Esophagus squamous epithelium (tissue), 5 donors: ENCODE measurements at places on chromosomes 13 and 19. TPM values are rescaled to one million over a fixed set of nuclear protein-coding genes. Genes with fewer than 3 reads are reported as not detected.

- no peak for DNase-seq
These were observed 8.2 kb downstream of the RASGRP4 start for GRCh38 chr19:38417544-38418506.

DNA sequence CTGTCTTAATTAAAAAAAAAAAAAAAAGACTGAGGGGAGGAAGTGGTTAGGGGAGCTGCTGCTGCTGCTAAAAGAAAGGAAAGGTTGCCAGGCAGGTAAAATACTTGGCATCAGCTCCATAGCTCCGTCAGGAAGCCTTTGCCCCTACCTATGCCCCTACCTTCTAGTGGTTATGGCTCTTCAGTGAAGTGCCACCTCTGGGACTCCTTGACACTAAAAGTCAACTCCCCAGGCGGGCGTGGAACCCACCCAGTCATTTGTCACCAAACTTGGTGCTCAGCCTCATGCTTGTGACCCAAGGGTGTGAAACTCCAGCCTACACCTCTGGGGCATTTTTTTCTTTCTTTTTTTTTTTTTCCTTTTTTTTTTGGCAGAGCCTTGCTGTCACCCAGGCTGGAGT, 4.9 kb upstream of the NECTIN2 start:
- DNase-seq: no peak

DNA sequence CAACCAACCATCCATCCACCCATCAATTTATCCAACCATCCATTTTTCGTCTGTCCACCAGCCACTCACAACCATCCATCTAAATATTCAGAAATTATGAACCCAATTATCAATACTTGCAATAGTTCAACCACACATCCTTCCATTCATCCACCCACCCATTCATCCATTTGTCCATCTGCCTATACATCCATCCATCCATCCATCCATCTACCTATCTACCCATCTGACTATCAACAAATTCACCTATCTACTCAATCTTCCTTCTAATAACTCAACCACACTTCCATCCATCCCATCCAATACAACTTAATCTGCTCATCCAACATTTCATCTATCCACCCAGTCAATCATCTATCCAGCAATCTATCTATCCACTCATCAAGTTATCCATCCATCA, 46.3 kb downstream of the UNC13A start:
- DNase-seq: no peak

- no peak for DNase-seq
These were observed 740 bp downstream of the ELAVL3 start for GRCh38 chr19:11479898-11480714.

The IGFL2 gene
- total RNA-seq: not detected

DNA sequence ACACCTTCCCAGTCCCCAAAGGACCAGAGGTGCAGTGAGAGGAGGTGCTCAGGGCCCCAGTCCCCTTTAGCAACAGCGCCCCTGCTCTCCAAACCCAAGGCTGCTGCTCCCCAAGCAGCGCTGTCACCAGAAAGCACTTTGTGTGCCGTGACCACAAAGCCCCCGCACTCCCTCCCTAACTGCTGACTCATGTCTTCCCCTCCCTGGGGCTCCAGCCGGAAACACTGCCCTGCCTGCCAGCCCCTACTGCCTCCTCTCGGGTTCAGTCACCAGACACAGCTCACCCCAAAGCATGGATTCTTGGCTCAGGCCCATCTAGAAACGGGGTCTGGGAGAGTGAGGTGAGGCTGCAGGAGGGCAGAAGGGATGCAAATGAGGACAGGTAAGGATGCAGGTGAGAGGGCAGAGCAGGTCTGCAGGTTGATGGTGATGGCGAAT, 4.9 kb upstream of the TNFSF14 start:
- no peak for DNase-seq

The GPR183 gene
- 0.53 TPM for total RNA-seq

The NTF4 gene
- 2.6 TPM for total RNA-seq

The ZMYM2 gene
- 76.5 TPM for total RNA-seq

DNA sequence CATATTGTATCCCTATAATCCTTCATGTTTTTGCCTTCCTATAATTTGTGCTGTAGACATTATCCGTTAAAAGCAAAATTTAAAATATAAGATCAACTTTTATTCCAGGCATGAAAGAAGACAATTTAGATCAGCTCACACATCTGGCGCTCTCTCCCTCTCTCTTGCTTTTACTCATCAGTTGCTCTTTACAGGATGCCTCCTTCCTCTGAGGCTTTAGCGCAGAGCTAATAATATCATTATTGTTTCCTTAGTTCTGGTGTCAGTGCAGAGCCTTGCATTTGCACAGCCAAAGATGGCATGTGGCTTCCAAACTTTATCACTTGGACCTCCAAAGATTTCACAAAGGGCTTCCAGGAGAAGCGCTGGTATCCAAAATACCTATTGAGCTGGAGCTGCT, 295.1 kb downstream of the FGF9 start:
- DNase-seq: no peak

The SIAH3 gene
- not detected for total RNA-seq

GRCh38 chr19:11346104-11346940, at the start of the genes CCDC159 and TMEM205:
Gene CCDC159, plus strand, starts transcription at chr19:11346519. Its CDS starts 88 bp downstream, at chr19:11346607.
Gene TMEM205, minus strand, starts transcription at chr19:11346268. Its CDS starts 649 bp downstream, at chr19:11345619.
- DNase-seq: peak; percentile 89

GRCh38 chr19:51632126-51632525, 1.9 kb upstream of the SIGLEC5 start:
- no peak for DNase-seq

The RNF17 gene
- 0.38 TPM for total RNA-seq

The PLIN4 gene
- 6.7 TPM for total RNA-seq

DNA sequence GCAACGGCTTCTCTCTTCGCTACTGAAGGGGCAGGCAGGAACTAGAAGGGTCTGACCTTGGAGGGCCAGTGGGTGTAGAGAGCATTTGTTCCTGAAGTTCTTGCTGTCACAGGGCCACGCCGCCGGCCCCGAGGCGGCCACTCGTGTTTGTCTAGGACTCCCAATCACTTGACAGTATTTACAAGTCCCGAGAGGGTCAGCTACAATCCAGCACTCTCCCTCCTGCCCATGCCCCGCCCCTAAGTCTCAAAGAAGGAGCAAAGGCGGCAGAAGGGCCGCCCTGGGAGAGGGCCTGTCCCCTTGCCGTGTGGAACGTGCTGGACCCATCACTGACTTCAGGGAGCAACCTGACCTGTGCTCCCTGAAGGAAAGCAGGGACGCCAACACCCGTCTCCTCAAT, 118.5 kb downstream of the STK24 start:
- DNase-seq: no peak

The YJEFN3 gene
- 0.08 TPM for total RNA-seq

The PABPC3 gene
- 0.12 TPM for total RNA-seq

The DNAAF3 gene
- 0.53 TPM for total RNA-seq

- DNase-seq: no peak
These were observed 319.8 kb downstream of the FOXO1 start for GRCh38 chr13:40346592-40346991.

The SBK3 gene
- total RNA-seq: not detected

The MADCAM1 gene
- total RNA-seq: not detected

DNA sequence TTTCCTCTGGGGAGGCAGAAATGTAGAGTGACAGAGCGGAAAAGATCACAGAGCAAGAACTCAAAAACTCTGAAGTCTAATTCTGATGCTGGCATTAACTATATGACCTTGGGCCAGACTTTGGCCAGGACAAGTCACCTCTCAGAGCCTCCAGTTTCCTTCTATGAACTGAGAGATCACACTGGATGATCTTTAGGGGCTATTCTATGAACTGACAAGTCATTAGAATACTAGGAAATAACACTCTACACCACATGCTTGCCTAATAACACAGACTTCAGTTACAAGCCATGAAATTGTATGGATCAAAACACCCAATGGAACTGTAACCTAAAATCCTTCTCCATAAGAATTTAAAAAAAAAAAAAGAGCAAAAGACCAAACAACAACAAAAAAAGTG, 16.9 kb downstream of the SLC25A30 start:
- no peak for DNase-seq

- DNase-seq: no peak
These were observed 18.2 kb upstream of the MED4 start for GRCh38 chr13:48112896-48113755.

GRCh38 chr13:50244713-50245574, 229.7 kb downstream of the KCNRG start:
- DNase-seq: no peak

The LINGO3 gene
- total RNA-seq: not detected

The HIPK4 gene
- 0.19 TPM for total RNA-seq

GRCh38 chr19:49936549-49936948, 7.2 kb upstream of the NUP62 start:
- DNase-seq: no peak

- DNase-seq: no peak
These were observed 167.7 kb downstream of the MZT1 start for GRCh38 chr13:72559716-72560115.

GRCh38 chr13:44120043-44120442, 240.3 kb downstream of the LACC1 start:
- DNase-seq: no peak

The NAPSA gene
- total RNA-seq: 0.38 TPM

The SHD gene
- total RNA-seq: not detected

The NRTN gene
- total RNA-seq: 1.1 TPM

The FCAR gene
- total RNA-seq: not detected

GRCh38 chr19:41588497-41589209, 12.7 kb downstream of the CEACAM21 start:
- no peak for DNase-seq

The CLC gene
- not detected for total RNA-seq

DNA sequence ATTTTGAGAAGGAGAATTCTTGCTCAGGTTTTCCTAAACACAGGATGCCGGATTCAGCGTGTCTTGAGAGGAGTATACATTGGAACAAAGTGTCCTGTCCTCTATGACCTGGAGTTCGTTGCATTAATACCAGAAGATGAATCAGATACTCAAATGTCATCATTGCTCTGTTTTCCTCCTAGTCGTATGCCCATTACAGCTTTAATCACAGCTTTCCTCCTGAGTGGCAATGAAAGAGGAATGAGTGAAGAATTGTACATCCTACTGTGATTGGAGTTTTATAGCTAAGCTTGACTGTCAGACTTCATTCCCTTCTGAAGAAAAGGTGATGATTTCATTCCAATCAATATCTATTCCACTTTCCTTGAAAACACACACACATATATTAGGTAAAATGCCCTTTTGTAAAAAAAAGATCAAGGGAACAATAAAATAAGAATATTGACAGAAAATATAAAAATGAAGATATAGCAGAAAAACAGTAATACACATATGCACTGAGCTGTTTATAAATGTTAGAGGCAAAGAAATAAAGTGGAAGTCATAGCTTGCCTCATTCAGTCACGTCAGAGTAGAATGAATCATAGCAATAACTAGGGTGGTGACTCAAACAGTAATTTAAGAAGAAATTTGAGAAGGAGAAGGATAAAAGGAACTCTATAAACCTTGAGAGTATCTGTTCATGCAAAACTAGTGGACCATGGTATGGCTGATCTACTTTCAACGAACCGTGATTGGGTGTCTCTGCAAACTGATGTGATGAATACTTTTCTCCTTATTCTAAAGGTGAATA, 501.5 kb downstream of the SUCLA2 start:
- no peak for DNase-seq
